ENCODE measurements at places on chromosomes 6 and 20.

- no peak for DNase-seq
Observed at GRCh38 chr6:14658886-14659561, 541.5 kb downstream of the CD83 start.

GRCh38 chr20:50107796-50108331 is 5.1 kb downstream of the UBE2V1 start:
- no peak for DNase-seq

GRCh38 chr6:156795825-156796224 is 18.6 kb downstream of the ARID1B start:
- DNase-seq = no peak

- DNase-seq = no peak
Observed at GRCh38 chr6:24721461-24722215, 2.7 kb upstream of the C6orf62 start.

GRCh38 chr20:58721951-58722778 is 29.6 kb downstream of the NPEPL1 start:
- no peak for DNase-seq

GRCh38 chr20:33915726-33916331 is 77.9 kb upstream of the RALY start:
- peak; percentile 35 for DNase-seq

DNA sequence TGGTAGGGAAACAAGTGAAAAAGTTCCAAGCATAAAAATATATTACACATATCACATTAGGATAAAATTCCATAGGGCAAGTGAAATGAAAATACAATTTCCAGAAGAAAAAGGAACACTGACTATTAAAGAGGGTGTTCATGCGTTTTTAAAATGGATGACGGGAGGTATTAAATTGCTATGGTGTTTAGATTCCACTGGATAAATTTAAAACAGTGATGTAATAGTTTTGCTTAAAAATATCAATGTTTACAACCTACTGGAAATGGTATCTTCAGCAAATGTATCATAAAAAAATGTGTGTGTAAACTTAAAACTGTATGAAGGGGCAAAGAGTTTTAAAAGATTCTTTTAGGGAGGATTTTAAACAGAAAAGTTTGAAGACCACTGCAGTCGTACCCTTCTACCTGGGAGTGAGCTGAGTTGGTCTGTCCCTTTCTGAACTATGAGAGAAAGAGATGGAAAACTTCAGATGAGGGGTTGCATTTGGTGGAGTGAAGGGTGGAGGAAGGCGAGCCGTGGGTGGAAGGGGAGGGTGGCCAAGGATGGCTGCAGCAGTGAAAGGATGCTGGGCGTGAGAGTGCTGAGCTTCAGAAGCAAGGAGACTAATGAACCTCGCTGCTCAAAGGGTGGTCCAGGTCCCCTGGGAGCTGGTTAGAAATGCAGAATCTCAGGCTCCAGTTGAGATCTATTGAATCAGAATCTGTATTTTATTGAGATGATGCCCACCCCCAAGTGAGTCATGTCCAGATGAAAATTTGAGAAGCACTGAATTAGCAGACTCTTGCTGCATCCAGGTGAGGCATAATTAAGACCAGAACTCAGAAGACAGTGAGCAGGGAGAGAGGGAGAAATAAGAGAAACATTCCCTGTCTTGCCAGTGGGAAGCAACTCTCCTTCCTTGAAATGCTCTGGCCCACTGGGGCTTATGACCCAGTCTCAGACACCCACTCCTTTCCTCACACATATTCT is 54.5 kb upstream of the MRPS10 start:
- DNase-seq = no peak

DNA sequence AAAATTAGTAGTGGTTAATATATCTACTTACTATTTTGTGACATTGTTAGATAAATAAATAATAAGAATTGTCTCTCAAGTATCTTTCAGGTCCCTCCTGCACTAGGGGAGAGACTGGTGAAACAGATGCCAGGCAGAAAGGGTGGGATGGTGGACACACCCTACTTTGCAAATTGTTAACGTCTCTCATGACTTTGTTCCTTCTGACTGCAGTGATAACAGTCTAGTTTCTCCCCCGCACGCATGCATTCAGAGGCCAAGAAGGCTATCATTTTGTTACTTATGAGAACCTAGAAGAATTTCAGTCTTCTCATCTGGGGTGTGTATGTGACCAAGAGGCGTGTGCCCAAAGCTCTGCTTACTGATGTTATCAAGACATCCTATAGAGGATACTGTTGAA is 152.3 kb downstream of the EDN1 start:
- no peak for DNase-seq

- DNase-seq = no peak
Observed at GRCh38 chr6:1635305-1636010, 25.7 kb downstream of the FOXC1 start.

- DNase-seq = no peak
Observed at GRCh38 chr6:138493413-138493812, 5.9 kb downstream of the NHSL1 start.

DNA sequence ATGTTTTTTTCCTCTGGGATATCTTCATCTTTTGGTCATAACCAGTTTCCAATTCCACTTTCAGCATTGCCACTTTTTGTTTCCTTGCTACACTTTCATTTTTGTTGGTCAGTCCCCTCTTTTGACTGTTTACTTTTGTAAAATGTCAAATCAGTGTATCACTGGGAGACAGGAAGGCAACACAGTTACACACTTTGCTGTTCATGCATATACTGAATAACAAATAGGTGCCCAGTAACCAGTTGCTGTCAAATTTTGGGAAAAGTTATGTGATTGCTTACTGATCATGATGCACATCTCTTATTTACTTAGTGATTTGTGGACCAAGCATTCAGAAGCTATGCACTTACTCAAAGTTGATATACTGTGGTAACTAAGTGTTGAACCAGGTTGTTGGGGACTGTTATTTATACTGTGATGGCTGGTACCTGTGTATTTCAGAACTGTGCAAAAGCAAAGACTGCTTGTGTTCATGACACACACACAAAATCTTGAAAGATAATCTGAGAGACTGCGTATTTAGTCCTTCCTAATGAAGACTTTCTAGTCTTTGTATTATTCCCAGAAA is 41.0 kb downstream of the ZNF292 start:
- no peak for DNase-seq

DNA sequence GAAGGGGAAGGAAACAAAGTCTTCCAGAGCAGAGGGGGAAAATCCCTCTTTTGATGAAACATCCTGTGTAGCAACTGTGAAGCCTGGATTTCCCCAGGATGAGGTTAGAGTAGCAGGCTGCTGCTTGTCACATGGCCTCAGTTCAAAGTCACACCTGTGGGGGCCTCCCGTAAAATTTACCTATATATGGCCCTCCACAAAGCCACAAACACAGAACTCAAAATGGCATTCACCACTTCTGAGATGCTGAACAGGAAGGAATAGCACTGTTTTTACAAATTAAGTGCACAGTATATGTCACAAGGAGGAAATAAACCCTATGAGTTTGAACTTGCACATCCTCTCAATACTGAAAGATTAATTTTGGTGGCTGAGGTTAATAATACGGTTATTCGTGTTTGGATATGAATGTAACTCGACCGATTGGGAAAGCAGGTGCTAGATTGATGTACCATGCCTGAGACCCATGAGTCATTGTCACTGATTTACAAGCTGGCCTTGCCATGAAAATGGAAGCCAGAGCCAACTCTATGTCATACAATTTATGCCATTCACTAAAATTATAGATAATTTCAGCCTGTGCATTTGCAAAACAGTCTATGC is 70.6 kb downstream of the SGK1 start:
- DNase-seq = peak; percentile 65

- DNase-seq = no peak
Observed at GRCh38 chr6:141050471-141050870, 1082.3 kb upstream of the GJE1 start.

- no peak for DNase-seq
Observed at GRCh38 chr20:56656632-56657031, 27.5 kb downstream of the TFAP2C start.

- no peak for DNase-seq
Observed at GRCh38 chr20:50408526-50409364, 101.4 kb upstream of the PTPN1 start.

DNA sequence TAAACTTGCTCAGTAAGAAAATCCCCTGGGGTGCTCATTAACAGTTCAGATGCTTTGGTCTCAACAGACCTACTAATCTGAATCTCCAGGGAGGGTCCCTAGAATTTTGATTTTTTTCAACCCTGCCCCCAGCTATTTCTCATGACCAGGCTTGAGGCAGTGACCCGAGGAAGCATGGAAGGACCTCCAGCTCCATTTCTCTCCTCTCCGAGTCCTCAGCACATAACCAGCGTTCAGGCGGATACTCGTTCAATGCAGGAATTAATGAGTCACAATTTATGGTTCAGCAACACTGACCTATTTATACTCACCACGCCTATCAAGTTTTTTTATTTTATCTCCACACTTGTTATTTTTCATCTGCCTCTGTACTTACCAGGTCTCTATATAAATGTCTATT is 369.2 kb upstream of the CDH4 start:
- DNase-seq = no peak

GRCh38 chr6:121158438-121158837 is 175.8 kb downstream of the TBC1D32 start:
- DNase-seq = no peak

GRCh38 chr6:21772477-21772876 is 178.9 kb downstream of the SOX4 start:
- DNase-seq = no peak

DNA sequence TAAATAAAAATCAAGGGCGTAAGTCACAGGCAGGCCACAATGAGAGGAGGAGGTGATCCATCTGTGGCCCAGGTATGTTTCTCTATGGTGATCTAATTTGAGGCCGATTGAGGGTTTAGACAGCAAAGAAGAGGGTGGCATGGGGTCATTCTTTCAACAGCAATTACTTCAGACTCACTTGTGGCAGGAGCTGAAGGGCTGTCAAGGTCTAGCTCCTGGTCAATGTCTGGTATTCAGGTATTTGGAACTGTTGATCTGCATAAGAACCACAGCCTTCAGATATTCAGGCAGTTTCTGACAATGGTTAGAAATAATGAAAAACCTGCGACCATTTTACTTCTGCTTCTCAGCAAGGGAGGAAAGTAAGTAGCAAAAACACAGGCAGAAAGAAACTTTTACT is 259.6 kb downstream of the FOXC1 start:
- no peak for DNase-seq

DNA sequence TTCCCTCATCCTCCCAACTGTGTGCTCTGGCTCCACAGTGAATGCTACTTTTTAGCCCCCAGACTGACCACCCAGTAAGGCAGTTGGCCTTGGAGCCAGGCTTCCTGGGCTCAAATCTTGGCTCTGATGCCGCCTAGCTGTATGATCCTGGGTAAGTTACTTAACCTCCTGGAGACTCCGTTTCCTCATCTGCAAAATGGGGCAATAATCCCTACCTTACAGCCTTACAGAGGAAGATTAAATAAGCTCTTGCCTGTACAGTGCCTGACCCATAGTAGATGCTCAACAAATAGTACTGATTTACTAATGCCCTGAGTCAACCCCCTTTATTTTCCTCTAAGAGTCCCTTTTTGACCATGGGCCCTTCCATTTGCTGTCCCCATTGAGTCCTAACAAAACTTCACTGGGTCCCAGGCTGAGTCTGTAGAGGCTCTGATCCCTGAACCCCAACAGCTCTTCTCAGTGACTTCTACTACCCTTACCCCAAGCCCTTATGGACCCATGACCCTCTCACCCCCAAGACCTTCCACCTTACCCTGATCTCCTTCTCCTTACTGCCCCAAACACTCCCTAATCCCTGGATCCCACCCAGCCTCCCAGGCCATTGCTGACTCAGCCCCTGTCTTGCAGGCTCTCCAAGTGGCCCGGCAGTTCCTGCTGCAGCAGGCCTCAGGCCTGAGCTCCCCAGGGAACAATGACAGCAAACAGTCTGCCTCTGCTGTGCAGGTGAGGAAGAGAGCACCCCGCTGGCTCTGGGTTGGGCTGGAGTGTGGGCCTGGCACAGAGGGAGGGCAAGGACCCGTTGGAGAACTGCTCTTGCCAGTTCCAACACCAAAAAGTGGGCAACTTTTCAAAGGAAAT is 31.4 kb downstream of the FOXP4 start:
- DNase-seq = no peak

DNA sequence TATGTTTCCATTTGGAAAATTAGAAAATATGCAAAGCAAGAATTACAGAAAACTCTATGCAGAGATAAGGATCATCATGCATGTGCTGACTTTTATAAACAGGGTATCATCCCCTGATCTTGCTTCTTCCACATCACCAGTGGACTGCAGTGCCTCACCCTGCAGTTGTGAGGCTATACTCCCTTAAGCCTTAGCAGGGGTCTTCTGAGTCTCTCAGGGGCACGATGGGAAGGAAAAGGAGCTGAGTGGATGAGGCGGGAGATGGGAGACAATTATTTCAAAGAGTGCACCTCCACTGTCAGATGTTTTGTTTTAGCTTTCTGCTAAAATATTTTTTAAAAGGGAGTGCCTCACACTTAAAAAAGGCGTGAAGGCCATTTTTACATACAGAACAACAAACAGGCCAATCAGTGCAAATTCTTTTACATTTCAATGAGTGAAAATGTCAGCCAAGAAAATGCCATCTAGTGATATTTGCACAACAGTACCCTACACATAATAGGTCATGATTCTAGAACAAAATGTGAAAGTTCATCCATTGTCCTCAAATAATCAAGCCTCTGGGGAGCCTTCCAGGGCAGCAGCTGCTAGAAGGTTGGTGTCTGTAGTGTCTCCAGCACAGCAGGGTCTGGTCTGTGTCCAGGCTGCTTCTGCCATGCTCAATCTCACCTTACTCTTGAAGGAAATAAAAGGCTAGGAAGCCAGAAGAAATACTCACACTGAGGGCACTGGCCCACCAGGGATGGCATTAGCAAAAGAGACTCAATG is 13.2 kb upstream of the SERPINB9 start:
- no peak for DNase-seq

DNA sequence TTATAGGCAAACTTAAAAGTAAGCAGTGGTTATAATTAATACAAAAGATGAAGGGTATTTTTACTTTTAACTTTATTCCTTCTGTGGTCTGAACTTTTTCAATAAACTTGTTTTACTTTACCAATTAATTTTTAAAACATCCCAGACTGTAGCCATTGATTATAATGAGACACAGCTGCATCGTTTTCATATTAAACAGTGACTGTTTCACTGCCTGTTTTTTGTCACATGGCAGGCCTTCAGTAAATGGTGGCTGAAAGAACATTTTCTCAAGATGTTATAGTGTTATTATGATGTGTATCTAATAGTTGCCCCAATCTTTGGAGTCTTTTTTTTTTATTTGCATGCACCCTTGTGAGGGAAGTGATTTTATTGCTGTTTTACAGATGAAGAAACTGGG is 95.1 kb downstream of the PLCB4 start:
- no peak for DNase-seq

GRCh38 chr20:52482044-52482443 is 290.5 kb upstream of the ZFP64 start:
- no peak for DNase-seq

GRCh38 chr6:150177952-150178520 is 35.2 kb downstream of the PPP1R14C start:
- no peak for DNase-seq

DNA sequence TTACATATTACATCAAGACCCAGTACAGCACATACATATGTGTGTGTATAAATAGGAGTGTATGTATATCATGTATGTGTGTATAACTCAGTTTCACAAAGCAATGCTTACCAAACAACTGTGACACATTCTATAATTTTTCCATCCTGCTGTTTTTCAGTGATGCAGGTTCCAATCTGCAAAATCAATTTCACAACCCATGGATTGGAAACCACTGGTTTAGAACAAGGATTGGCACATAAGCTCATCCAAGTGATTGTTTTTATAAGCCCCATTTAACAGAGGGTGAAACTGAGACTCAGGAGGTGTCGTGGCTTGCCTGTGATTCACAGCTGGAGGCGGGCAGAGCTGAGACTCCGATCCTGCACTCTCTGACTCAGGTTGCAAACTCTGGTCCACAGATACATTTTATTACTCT is 158.2 kb downstream of the ZMYND8 start:
- peak; percentile 36 for DNase-seq
